ENCODE measurements at places on chromosomes 6 and 20.

- no peak for DNase-seq
Measured at GRCh38 chr6:116251568-116252384, 2.1 kb downstream of the TSPYL4 start.

- DNase-seq = peak; percentile 81
Measured at GRCh38 chr6:134173936-134174671, 121.7 kb upstream of the SLC2A12 start.

DNA sequence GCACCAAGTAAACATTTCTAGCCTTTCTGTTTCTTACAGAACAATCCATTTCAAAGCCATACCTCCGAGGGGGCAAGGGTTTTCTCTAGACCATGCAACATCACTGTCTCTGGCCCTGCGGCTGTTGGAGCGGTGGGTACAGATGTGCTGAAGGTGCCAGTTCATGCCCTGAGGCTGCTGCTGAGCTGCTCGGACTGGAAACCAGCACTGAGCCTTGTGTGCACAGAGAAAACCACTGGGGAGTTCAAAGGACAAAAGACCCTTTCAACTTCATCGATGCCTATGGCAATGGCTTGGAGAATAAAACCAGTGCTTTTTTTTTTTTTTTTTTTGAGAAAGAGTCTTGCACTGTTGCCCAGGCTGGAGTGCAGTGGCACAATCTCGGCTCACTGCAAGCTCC is 93.3 kb upstream of the IYD start:
- no peak for DNase-seq

DNA sequence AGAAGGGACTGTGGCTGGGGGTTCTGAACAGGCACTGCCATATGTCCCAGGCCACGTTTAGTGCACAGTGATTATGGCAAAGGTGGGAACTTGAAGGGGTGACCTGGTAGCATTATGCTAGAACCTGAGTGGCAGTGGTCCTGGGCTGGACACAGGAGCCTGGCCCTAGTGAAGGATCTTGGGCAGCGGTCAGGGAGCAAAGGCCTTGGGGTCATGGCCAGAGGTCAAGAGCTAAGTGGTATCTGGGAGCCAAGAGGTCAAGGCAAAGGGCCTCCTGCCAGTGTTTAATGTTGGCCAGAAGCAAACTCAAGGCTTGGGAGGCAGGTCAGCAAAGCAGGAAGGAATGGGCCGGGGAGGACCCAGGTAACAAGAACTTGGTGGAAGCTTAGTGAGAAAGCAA is 254.5 kb downstream of the CDH26 start:
- no peak for DNase-seq

DNA sequence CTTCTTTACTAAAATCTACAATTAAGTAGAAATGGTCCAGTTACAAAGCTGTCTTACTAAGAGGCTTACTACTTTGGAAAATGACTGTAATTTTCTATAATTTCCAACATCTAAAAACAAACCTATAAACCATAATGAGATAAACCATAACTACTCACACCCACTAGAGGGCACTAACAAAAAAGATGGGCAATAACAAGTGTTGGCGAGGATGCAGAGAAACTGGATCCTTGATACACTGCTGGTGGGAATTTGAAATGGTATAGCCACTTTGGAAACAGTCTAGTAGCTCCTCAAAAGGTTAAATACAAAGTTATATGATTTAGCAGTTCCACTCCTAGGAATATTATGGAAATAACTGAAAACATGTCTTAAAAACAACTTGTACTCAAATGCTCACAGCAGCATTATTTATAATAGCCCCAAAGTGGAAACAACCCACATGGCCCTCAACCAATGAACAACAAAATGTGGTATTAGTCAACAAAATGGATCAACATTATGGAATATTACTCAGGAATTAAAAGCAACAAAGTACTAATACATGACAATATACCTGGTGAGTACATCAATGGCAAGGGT is 50.6 kb downstream of the GJA10 start:
- no peak for DNase-seq

DNA sequence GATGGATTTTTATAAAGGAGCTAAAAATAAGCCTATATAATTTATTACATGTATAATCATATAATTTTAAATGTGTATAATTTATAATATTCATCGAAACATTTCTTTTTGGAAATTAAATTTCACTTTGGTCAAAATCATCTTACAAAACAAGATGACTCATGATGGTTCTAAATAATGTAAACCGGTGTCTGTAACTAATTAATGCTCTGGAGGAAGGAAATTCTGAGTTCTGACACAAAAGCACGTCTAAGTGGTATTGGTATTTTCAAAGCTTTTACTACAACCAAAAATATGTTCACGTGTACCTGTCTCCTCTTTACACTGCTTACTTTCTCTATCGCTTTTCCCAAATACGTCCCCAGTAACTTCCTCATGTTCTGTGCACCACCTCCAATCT is 134.1 kb downstream of the MTHFD1L start:
- DNase-seq = no peak

GRCh38 chr6:167930295-167930694 is 67.2 kb upstream of the KIF25 start:
- DNase-seq = no peak

GRCh38 chr6:157258878-157259277 is 64.4 kb downstream of the TMEM242 start:
- no peak for DNase-seq

DNA sequence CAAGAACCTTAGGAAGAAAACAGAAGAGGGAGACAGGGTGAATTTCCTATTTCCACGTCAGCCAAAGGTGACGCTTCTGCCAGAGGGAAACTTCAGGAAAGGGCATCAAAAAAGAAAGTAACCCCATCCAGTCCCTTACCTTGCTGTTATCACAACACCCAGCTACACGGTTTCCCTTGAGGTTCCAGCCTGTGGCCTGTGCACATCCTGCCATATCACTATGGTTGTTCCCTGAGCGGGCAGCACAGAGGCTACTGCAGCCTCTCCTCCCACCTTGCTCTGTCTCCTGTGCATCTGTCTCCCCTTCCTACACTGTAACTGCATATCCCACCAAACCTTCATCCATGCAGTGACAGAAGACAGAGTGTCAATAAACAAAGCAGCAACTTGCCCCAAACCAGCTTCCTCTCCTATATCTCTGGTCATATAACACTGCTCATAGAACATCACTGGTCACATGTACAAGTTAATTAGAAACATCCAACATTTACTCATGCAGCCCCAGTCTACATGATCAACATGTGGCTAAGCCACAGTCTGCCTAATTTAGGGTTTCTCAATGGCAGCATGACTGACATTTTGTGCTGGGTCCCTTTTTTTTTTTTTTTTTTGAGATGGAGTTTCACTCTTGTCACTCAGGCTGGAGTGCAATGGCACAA is 54.7 kb downstream of the GFOD1 start:
- DNase-seq = no peak

DNA sequence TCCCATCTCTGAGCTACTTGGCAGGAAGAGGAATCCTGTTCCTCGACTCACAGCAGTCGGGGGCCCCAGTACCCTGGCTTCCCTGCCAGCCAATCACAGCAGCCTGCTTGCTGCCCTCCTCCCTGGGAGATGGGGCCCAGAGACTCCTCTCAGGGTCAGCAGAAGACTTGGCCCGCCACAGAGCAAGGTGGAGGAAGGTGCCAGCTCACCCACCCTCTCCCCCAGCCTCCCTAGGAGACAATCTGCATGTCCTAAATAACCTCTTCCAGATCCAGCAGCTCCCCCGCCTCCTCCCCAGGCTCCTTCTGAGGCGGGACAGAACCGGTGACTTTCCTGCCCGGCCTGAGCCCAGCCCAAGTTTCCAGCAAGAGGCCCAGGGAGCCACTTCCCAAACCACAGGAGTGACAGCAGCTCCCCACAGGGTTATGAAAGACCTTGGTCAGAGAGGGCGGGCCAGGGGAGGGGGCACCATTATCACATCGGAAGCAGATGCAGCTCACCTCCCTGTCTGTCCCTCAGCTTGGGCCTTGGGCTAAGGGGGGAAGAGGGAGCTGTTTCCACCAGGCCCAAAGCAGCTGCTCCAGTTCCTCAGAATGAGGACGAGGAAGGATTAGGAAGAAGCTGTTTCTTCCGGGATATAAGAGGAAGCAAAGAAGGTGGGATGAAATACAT is 2.3 kb downstream of the CCND3 start:
- no peak for DNase-seq

DNA sequence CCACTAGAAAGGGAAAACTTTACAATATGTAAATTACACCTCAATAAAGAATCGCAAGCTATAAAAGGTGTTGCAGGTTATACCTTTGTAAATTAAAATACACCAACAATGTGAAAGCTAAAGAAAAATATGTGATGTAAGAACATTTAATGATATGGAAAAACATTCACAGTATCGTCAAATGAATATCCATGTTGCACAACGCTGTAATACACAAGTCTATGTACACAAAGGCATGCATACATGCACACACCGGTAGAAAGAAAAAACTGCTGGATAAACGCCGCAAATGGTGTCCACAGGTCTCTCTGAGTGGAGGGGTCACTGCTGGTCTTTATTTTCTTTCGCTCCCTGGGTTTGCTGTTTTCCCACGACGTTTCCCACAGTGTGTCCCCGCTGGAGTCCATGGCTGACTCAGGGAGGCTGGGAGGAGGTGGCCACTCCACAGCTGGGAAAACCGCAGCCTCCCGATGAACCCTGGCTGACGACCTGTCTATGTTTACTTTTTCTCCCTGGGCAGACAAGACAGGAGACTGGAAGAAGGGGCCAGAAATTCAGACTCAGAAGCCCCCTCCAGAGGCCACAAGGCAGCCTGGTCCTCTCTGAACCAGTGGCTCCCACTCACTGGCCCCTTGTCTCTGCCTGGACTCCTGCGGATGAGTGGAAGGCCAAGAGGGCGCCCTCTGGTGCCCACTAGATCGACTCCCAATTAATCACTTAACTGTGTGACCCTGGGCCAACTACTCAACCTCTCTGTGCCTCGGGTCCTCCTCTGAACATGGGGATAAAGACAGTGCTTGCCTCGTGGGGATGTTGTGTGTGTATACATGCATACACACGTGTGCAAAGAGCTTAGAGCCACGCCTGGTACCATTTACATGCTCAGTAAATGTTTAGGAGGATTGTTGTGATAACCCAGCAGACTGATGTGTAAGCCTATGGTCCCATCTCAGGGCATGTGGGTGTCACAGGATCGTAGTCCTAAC is 12.8 kb upstream of the BPI start:
- no peak for DNase-seq

GRCh38 chr6:157068691-157069324 is 254.5 kb downstream of the TMEM242 start:
- DNase-seq = no peak

DNA sequence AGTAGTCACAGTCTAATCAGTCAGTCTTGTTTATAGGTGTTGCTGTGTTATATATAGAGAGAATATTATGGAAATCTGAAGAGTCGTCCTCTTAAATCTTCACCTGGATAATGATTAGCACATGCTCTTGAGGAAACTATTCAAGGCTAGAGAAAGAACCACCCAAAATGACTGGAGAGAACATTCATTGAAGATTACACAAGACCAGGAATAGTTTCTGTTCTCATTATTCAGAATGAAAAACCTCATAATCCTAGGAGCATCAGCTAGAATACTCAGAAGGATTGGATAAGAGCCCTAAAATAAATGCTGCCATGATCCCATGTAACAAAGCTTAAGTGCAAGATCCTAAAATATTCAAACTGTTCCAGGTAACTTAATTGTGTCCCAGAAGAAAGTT is 278.2 kb upstream of the PREP start:
- DNase-seq = no peak

GRCh38 chr20:34331838-34332237 is 28.7 kb upstream of the AHCY start:
- no peak for DNase-seq

DNA sequence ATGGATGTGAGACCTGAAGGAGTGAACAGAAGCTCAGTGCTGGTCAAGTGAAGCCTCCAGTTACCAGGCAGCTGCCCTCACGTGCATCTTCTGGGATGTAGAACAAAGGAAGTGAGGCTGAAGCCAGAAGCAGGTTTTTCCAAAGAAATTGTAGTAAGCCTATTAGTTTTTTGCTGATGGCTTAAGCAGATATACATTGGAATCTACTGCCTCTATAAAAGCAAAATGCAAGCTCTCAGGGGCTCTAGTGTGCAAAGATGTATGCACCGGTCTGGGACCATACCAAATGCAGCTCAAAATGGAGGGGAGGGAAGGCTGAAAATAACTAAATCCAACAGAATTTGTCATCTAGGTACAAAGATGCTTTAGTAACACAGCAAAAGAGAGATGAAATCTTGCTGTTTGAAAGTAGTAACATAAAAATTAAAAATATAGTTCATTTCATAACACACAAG is 77.0 kb downstream of the DTNBP1 start:
- DNase-seq = no peak

DNA sequence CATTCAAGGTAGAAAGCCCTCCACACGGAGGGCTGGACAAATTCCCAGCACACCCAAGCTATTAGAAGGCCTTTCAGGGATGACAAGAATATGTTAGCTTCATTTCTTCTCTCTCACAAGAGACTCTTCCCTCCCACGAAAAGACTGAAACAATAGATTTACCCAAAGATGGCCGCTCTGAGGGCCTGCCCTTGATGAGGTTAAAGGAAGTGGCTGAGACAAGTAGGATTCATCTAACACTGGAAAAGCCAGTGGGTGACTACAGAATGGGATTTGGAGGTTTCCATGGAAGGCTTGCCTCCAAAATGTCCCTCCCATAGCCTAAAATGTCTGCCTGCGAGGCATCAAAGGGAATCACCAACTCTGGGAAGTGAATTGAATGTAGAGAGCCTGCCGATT is 277.6 kb downstream of the CLIC5 start:
- no peak for DNase-seq

- peak; percentile 15 for DNase-seq
Measured at GRCh38 chr6:31270788-31271640, 878 bp downstream of the HLA-C start.

- DNase-seq = no peak
Measured at GRCh38 chr20:51388756-51389542, 153.6 kb downstream of the NFATC2 start.

GRCh38 chr6:155352811-155353210 is 38.5 kb upstream of the TFB1M start:
- DNase-seq = no peak

GRCh38 chr6:129635396-129636130 is 74.4 kb downstream of the ARHGAP18 start:
- DNase-seq = no peak

- DNase-seq = no peak
Measured at GRCh38 chr6:88298066-88298845, 132.1 kb upstream of the CNR1 start.

DNA sequence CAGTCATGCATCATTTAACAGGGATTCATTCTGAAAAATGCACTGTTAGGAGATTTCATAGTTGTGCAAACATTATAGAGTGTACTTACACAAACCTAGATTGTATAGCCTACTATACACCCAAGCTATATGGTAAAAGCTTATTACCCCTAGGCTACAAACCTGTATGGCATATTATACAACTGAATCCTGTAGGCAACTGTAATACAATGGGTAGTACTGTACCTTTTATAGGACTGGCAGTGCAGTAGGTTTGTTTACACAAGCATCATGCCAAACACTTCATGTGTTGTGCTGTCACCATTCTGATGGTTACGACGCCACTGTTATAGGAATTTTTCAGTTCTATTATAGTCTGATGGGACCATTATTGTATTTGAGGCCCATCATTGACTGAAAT is 39.3 kb upstream of the KHDC1 start:
- no peak for DNase-seq

GRCh38 chr20:38730989-38731737 is 6.9 kb downstream of the SLC32A1 start:
- peak; percentile 85 for DNase-seq

- DNase-seq = no peak
Measured at GRCh38 chr6:163984124-163984936, 569.8 kb downstream of the QKI start.

All from NCI-H345 (cell line).